ENCODE measurements at places on chromosomes 12 and 14.

DNA sequence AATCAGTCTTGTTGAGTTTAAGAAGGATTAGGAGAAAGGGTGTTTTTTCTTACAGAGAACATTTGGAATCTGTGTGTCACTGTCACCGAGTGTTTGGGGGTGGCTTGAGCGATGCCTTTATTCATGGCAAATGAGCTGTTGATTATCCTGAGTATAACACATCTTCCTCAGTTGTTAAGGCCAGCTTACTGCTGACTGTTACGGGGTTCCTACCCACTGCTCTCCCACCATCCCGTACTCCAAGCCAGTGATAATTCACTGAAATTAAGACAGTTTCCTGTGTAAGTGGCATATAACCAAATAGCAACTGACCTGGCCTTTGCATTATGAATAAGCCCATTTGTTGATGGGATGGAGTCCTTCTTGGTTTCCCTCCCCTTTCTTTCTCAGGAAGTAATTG lies 9.5 kb downstream of the ESRRB start:
- no peak for DNase-seq

- peak; percentile 46 for DNase-seq
Measured at GRCh38 chr12:31591380-31591901, 505 bp upstream of the DENND5B start.

DNA sequence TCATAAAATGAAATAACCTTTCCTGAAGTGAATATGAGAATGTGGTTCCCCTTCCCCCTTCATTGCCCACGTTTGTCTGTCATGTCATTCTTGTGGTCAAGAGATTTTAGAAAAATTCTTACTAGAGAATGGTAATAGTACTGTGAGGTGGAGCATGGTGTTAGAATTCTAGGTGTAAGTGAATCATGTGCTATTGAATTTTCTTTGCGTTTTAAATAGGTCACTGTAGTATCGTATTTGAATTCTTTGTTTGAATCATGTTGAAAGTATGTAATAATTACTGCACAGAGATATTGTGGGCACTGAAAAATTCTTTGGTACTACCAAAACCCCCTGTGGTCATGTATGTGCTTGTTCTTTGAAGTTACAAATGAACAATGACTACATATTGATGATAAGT lies 49.9 kb downstream of the FUT8 start:
- DNase-seq: no peak

DNA sequence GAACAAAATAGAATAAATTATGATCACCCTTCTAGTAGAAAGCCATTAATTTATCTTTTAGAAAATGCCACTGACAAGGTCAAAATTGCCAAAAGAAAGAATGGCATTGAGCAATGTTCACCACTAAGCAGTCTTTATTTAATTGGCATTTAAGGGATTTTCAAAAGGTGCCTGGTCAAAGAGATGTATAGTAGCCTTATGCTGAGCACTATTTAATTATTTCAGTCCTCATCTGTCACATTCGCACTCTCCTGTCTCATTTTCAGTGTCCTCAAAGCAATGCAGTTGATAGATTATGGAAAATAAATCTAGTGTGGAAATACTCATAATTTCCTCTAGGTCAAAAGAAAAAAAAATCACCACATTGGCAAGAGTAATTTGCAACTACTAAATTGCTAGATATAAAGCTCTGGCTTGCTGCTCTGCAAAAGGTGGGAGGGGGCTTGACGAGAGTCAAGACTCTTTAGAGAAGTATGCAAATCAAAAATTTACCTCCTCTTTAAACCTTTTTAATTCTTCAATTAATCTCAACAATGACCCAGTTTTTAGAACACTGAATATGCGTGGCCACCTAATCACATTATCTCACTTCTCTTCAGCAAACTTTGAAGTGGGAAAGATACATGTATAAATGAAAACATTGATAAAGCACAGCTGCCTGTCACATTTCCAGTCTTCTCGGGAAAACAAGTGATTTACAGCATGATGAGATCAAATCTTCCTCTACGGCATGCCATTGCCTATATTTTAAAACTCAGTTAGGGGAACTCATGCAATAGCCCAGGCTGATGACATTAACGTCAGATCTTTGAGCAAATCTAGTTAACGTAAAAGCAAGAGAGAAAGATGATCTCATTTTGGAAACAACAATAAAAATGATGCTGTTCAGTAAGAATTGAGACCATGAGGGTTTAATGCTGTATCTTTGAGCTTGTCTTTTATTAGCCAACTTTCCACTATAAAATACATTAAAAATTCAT lies 373.1 kb upstream of the DCN start:
- DNase-seq: no peak

DNA sequence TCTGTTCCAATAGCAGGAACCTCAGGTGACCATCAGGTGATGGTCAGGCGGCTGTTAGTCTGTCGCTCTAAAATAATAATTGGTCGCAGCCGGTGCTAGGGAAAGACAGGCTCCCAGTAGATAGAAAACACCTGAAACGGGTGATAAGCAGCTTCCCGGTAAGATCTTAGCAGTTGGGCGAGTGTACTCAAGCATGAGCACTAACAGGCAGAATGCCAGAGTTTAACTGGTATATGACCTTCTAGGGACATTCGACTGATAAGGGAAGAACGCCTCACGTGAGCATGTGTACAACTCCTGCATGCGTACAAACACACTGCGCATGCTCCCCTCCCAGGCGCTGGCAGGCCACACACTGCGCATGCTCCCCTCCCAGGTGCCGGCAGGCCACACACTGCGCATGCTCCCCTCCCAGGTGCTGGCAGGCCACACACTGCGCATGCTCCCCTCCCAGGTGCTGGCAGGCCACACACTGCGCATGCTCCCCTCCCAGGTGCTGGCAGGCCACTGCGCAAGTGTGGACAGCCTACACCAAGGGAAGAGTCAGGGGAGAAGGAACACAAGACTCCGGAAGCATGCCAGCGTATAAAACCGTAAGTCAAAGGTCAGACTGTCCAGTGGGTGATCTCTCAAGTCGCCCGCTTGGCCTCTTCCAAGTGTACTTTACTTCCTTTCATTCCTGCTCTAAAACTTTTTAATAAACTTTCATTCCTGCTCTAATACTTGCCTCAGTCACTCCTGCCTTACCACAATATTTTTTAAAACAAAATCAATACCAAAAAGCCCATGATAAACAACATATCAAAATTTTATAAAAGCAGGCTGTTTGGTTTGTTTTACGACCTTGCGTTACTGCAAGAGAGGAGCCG lies 24.5 kb downstream of the GPRC5D start:
- peak; percentile 99 for DNase-seq

GRCh38 chr12:124663206-124663605 lies 95.8 kb upstream of the NCOR2 start:
- DNase-seq: no peak

- DNase-seq: no peak
Measured at GRCh38 chr12:1262011-1262410, 271.0 kb downstream of the ERC1 start.

- no peak for DNase-seq
Measured at GRCh38 chr12:53552361-53553327, 45.4 kb upstream of the NPFF start.

- no peak for DNase-seq
Measured at GRCh38 chr12:20403230-20403629, 34.9 kb downstream of the PDE3A start.

DNA sequence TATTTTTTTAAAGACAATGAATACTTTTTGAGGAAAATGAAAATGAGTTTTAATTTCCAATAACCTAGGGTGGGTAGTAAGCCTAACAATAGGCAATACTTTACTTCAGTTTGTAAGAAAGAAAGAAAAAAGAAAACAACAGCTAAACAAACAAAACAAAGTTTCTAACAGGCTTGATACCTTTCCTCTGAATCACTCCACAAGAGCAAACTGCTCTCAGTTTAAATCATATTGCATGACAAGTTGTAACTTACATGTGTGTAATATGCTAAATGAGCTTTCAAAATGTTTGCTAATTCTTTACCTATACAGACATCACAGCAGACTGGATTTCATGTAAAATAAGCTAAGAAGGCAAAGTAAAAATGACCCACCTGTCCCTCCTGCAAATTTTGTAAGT lies 6.7 kb upstream of the LMO3 start:
- peak; percentile 37 for DNase-seq

- DNase-seq: no peak
Measured at GRCh38 chr12:116065606-116066005, 211.9 kb downstream of the MED13L start.

DNA sequence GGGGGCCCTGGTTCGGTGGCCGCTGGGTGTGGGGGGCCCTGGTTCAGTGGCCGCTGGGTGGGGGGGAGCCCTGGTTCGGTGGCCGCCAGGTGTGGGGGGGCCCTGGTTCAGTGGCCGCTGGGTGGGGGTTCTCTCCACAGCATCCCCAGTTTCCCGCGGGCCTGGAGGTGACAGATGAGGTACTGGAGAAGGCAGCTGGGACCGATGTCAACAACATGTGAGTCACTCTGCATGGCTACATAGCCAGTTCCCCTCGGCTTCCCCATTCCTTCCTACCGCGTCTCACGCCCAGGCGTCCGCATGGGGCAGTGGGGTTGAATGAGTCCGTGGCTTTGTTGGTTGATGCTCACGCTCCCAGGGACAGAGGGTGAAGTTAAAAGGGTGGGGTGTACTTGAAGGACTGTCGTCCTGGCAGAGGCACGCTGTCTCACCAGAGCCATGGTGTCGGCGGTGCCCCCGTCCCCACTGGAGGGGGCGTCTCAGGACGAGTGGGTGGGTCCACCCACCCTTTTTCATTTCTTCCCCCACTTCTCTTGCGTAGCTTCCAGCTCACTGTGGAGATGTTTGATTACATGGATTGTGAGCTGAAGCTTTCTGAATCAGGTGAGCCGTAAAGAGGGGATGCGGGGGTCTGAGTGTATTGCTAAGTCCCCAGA lies 15.6 kb downstream of the HIP1R start:
- peak; percentile 31 for DNase-seq

DNA sequence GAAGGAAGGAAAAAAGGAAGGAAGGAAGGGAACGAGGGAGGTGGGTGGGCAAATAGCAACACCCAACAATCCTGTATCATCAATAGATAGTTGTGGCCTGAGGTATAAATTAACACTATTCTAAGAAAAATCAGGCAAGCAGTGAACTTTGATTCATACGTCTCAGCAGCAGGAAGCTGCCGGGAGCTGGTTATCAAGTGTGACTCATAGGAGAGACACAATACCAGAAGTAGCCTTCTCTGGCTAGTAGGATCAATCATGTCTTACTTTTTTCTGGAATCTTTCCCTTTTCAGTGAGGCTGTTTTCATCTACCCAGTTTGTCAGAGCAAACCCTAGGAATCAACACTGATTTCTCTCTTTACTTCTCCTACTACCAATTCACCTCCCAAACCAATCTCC lies 780.5 kb downstream of the NRXN3 start:
- no peak for DNase-seq

DNA sequence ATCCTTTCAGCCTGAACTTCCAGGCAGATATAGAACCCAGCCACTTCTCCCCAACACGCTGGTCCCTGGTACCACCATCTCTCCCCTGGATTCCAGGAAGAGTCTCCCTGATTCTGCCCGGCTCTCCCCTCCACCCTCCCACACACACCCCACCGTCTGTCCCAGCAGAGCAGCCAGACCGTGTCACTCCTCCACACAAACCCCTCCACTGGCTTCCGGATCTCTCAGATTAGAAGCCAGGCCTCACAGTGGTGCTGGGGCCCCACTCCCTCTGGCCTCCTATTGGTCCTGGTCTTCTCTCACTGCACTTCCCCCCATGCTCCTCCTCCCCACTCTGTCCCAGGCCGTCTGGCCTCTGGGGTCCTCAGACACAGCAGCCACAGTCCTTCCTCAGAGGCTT lies 52.4 kb upstream of the CDKN3 start:
- DNase-seq: no peak

GRCh38 chr12:3319723-3320492 lies 171.1 kb upstream of the PRMT8 start:
- no peak for DNase-seq

GRCh38 chr14:99562856-99563748 lies 40.9 kb downstream of the CCDC85C start:
- peak; percentile 85 for DNase-seq

DNA sequence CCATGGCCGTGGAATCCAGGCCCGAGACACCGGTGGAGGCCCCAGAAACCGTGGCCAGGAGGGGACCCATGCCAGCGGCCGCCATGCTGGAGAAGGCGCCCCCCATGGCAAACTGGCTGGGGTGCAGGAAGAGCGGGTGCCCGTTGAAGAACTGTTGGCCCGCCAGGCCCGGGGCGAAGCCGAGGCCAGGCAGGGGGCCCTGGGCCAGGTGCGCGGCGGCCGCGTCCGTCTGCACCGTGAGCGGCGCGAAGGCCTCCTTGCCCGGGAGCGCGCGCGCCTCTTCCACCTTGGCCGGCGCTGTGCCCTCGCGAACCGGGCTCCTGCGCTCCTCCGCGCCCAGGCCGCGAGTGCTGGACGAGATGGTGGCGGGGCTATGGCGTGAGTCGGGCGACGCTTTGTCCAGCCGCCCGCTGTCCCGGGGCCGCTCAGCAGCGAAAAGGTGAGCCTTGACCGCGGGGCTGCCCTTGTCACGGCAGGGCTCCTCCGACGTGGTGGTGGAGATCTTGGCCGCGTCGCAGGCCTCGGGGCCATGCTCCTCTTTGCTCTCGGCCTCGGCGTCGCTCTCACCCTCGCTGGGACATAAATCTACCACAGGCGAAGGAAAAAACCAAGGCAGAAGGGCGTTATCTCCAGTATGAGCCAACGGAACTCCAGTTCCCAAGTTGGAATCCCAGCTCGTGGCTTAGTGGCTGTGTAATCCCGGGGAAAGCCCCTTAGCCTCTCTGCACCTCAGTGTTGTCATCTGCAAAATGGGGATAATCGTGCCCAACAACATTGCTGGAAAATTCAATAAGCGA lies 9.5 kb downstream of the TBX3 start:
- DNase-seq: no peak

DNA sequence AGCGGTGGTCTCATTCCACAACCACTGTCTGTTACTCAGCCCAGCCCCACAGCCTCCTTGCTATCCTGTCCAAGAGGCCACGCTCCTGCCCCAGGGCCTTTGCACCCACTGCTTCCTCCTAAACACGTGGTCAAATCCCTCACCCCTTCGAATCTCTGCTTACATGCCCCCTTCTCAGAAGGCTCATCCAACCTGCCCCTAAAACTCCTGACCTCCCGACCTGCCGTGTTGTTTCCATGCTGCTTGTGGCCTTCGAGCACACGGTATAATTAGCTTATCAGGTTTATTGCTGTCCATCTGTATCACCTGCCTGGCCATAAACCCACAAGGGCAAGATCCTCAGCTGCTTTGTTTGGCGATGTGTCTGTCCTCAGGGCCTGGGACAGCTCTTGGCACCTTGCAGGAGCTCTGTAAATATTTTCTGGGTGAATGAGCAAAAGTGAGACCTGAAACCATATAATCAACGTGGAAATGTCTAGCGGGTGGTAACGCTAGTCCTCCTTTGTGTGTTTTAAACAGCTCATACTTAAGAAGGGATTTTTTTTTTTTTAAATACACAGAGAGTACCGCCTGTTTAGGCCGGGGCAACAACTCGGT lies 36.0 kb downstream of the SCARB1 start:
- DNase-seq: no peak

Measured in ACHN (cell line).